ENCODE measurements at places on chromosomes 11 and 22.
A peak's percentile ranks its signal among the peaks of the same experiment; 100 is the strongest.

- no peak for DNase-seq
These were observed 29.6 kb downstream of the MARK2 start for GRCh38 chr11:63868399-63869064.

DNA sequence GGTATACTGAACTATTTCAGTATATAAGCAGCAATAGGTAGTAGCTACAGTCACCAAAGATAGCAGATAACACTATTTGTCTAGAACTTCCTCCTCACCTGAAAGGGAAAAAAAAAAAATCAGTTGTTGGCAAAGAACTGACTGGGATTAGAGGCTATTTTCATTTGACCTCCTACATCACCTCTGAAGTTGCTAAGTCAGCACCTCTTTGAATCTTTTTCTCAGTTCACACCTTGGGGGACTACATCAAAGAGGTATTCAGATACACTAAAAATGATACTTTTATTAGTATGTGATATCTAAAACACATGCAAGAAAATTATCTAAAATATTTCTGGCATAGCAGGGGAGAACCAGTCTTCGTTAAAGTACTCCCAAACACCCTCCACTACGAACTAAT is 16.2 kb downstream of the MSANTD2 start:
- no peak for DNase-seq

DNA sequence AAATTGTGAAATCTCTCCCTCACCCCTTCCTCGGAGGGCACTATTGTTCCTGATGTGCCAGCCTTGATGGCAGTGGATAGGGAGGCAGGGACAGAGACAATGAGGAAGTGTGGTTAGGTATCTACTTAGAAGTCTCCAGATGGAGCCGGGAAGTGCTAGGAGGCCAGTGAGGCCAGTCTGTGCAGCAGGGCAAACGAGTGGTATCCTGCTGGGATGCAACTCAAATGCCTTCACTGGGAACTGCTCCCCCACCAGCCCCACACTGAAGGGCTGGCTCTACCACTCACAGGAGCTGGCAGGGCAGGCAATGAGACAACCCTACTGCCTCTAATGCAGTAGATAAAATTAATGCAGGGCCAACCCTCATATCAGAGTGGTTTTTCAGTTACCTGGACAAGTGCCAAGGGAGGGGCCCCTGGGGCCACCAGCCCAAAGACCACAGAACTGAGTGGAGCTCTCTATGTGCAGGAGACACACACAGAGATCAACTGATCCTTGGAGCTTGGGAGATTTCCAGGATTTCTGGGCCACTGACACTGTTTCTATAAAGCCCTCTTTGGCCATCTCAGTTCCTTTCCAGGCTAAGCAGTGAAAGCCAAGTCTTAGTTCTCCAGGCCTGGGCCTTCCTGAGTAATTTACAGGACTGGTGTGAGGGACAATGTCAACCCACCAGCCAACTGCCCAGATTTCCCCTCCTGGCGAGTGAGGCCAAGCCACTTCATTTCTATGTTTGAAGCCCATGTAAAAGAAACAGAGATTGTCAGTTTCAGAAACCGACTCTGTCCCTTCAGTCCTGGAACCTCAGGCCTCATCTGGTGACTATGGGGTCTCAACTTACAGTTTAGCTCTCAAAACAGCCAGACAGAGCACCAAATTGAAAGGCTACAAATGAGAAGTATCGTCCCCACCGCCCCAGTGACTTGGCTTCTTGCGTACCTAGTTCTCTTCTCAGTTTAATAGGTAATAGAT is 4.1 kb downstream of the MIF start:
- DNase-seq: peak; percentile 38

DNA sequence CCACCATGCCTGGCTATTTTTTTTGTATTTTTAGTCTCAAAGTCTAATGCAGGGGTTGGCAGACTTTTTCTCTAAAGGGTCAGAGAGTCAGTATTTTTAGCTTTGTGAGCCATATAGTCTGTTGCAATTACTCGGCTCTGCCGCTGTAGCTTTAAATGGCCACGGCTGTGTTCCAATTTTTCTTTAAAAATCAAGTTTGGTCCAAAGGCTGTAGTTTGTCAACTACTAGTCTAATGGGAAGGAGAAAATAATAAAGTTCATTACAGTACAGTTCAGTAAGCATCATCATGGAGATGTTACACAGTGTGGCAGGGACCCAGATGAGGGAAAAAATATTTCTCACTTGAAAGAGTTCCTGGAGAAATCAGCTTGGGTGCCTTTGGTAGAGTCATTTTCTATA is 107.6 kb downstream of the CSNK2A3 start:
- DNase-seq: no peak

DNA sequence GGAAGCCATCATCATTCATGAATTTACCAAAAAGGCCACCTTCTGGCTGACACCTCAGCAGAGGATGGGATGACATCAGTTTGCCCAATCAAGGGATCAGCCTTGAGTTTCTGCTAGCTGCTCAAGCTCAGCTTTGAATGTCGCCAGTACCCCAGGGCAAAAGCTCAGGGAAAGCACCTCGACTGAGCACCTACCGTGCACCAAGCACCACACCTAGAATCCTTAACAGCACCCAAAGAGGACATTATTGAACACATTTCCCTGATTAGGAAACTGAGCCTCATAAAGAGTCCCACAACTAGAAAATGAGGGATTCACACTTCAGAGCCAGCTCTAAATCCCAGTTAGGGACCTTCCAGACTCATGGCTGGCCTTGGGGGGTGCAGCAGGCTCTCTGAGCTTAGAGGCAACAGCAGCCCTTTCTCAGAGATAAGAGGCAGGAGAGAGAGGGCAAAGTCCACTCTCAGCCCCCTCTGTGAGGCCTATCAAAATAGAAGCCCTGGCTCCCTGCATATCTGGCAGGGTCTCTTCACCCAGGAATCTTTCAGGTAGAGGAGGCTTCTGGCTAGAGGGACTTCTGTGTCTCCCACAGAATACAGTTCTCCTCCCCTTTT is 13.4 kb upstream of the DAGLA start:
- DNase-seq: no peak

DNA sequence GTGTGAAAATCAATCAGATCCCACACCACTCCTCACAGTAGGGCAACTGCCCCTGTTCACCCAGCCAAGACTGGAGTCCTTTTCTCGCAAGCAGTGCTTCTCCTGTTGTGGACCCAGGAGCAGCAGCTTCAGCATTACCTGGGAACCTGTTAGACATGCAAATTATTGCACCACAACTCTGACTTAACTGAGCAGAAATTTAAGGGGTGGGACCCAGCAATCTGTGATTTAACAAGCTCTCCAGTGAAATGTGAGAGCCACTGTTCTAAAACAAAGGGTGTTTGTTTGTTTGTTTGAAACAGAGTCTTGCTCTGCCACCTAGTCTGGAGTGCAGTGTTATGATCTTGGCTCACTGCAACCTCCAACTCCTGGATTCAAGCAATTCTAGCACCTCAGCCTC is 591.4 kb downstream of the SOX6 start:
- DNase-seq: no peak

DNA sequence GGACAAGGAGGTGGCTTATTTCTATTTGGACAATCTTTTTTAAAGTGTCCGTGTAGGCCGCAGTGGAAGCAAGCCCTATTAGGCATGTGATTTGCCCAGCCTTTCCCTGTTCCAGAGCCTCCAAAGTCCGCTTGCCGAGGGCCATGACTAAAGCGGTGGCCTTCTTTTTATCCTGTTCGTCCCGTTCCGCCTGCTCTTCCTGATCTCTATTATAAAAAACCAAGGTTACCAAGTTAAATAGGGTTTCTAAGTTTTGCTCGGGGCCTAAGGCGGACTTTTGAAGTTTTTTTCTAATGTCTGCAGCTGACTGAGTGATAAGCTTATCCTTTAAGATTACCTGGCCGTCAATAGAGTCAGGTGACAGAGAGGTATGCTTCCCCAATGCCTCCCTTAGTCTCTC is 21.6 kb upstream of the MUC15 start:
- DNase-seq: no peak

GRCh38 chr11:21806508-21806907 is 386.4 kb upstream of the ANO5 start:
- DNase-seq: no peak

GRCh38 chr22:41000941-41001721 is 50.0 kb downstream of the RBX1 start:
- no peak for DNase-seq

GRCh38 chr11:122202161-122202950 is 86.3 kb upstream of the BLID start:
- DNase-seq: no peak

GRCh38 chr11:120147094-120147949 is 9.4 kb upstream of the TRIM29 start:
- DNase-seq: no peak

- DNase-seq: no peak
These were observed 37.2 kb downstream of the ELFN2 start for GRCh38 chr22:37390075-37390474.
